Glutamatergic neuron (in vitro differentiated cells): ENCODE measurements at places on chromosomes 7 and 10. TPM values are rescaled to one million over a fixed set of nuclear protein-coding genes. Genes with fewer than 3 reads are reported as not detected.

ITPRID1 gene
- total RNA-seq = not detected

FAM25G gene
- not detected for total RNA-seq

FAM221A gene
- 23.2 TPM for total RNA-seq

MLXIPL gene
- 0.86 TPM for total RNA-seq

LRRD1 gene
- total RNA-seq = 0.15 TPM

CFAP69 gene
- 0.71 TPM for total RNA-seq

SEC61A2 gene
- 24.4 TPM for total RNA-seq

NAT16 gene
- 2.4 TPM for total RNA-seq

GRCh38 chr7:156466955-156467625, 173.5 kb upstream of the RNF32 start:
- DNase-seq = no peak
- no peak overlapping the region for H3K4me3 ChIP-seq
- H3K27ac ChIP-seq = no peak overlapping the region
- H3K27me3 ChIP-seq = peaks cover 5% of the 10 kb centered on the region

- no peaks in the 10 kb centered on the region for H3K4me1 ChIP-seq
- no peak overlapping the region for H3K27ac ChIP-seq
- DNase-seq = no peak
- no peak overlapping the region for H3K4me3 ChIP-seq
Observed at GRCh38 chr7:33145156-33145555, 15.8 kb downstream of the BBS9 start.

DNA sequence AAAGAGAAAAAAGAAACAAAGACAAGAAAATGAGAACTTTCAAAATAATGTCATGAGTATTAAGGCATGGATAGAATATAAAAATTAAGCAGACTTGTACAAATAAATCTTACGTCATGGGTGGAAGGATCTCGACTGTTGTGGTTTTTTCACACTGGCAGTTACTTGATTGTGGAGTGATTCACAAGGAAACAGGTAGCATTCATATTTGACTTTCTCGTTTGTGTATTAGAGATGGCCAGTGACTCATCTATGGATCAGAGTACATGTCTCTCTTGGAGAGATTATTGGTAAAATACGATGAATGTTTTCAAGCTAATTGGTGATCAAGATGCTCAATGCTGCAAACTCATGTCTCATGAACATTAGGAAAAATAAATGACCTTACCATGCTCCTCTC, 564.3 kb downstream of the GATA3 start:
- H3K4me1 ChIP-seq = no peaks in the 10 kb centered on the region
- no peaks in the 10 kb centered on the region for H3K36me3 ChIP-seq
- H3K4me3 ChIP-seq = no peak overlapping the region
- H3K27ac ChIP-seq = no peak overlapping the region

DNA sequence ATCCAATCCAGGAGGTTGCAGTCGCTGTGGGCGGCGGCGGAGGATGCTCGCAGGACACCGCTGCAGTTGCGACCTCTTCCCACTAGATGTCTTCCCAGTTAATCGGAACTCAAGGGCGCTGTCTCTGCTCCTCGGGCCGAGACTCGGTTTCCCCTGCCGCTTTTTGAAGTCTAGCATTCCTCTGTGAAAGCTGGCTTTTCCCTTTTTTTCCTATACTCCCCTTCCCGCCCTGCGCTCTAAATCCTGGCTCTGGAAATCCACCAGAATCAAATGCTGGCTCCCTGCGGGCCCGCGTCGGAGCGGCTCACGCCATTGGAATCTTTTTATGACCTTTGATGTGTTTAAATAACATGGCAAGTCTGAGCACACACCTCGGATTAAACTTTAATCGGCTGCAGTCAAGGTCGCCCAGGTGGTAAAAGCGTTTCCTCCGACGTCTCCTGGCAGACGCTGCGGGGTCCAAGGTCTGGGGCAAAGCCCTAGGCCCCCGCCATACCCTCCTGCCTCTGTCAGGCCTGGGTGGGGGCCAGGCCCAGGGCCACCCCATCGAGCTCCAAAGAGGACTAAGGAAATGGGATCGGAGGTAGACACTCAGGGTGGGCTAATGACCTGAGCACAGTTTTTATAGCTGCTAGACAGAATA, 10.7 kb upstream of the HOXA13 start:
- peaks cover 41% of the 10 kb centered on the region for H3K27me3 ChIP-seq
- H3K36me3 ChIP-seq = no peaks in the 10 kb centered on the region
- H3K4me1 ChIP-seq = no peaks in the 10 kb centered on the region
- H3K4me3 ChIP-seq = no peak overlapping the region
- no peak overlapping the region for H3K27ac ChIP-seq

GRCh38 chr7:2107386-2108070, 125.2 kb downstream of the MAD1L1 start:
- DNase-seq = no peak
- H3K27me3 ChIP-seq = peaks cover 25% of the 10 kb centered on the region
- peaks cover 2% of the 10 kb centered on the region for H3K36me3 ChIP-seq
- peak overlapping the region; percentile 23 for H3K4me3 ChIP-seq
- H3K4me1 ChIP-seq = peaks cover 69% of the 10 kb centered on the region

GRCh38 chr7:129531721-129532120, 29.4 kb downstream of the SMKR1 start:
- H3K36me3 ChIP-seq = no peaks in the 10 kb centered on the region
- no peak overlapping the region for H3K27ac ChIP-seq
- DNase-seq = no peak
- H3K27me3 ChIP-seq = peaks cover 4% of the 10 kb centered on the region
- no peaks in the 10 kb centered on the region for H3K4me1 ChIP-seq

GRCh38 chr7:34136698-34137097, 231.4 kb downstream of the BMPER start:
- peaks cover 4% of the 10 kb centered on the region for H3K4me1 ChIP-seq
- H3K4me3 ChIP-seq = no peak overlapping the region
- no peak overlapping the region for H3K27ac ChIP-seq
- DNase-seq = no peak
- peaks cover 1% of the 10 kb centered on the region for H3K27me3 ChIP-seq
- H3K36me3 ChIP-seq = no peaks in the 10 kb centered on the region

GRCh38 chr7:5525271-5526099, 101.9 kb upstream of the TNRC18 start:
- peaks cover 21% of the 10 kb centered on the region for H3K4me1 ChIP-seq
- peak overlapping the region; percentile 85 for H3K27ac ChIP-seq
- peak overlapping the region; percentile 99 for H3K4me3 ChIP-seq
- DNase-seq = no peak

DNA sequence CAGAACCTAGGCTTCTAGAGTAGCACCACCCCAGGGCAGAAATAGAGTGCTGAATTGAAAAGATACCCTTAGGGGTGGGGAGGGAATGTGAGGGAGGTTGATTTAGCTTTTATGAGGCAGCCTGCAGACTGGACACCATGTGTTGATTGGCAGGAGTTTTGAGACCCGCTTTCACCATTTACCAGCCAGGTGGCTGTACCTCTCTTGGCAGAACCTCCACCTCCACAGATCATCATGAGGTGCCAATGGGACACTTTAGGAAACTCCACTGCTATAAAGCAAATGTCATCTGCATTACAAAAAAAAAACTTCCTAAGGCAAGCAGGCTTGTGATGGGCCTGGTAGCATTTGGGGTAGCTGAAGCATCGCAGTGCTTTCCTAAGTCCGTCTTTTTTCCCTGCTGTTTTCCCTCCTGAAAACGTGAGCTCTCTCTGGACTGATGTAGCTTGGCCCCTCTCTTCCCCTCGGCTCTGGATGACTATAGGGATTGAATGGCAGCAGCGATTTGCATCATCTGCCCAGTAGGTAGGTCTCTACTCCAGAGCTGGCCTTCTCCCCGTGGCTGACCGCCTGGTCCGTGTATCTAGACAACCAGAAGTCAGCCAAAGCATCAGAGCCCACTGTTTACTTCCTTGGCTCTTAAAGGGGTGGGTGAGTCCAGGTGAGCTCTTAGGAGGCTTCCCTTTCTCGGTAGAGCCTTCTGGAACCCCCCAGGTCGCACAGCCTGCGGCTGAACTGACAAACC, 1.3 kb downstream of the PCBD1 start:
- peak overlapping the region; percentile 83 for H3K4me3 ChIP-seq
- DNase-seq = no peak
- H3K27me3 ChIP-seq = peaks cover 7% of the 10 kb centered on the region
- peaks cover 9% of the 10 kb centered on the region for H3K36me3 ChIP-seq

DNA sequence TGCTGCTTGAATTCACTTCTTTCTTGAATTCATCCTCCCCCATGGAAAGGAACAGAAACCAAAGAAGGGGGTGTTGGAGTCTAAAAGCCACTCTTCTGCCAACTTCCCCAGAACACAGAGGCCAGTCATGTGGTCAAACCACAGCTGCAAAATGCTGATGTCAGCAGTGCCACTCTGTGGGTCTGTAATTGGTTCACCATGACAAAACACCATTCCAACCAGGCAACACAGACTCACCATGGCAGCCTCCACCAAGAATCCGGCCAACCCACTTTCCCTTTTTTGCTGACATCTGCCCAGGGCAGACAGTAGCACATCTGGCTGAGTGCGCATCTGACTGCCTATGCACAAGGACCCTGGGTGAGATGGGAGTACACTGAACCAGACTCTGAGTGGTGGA, 16.8 kb downstream of the OSBPL3 start:
- H3K36me3 ChIP-seq = no peaks in the 10 kb centered on the region
- H3K4me1 ChIP-seq = peaks cover 58% of the 10 kb centered on the region
- H3K27ac ChIP-seq = no peak overlapping the region
- no peak for DNase-seq
- no peak overlapping the region for H3K4me3 ChIP-seq

- no peaks in the 10 kb centered on the region for H3K27me3 ChIP-seq
- H3K4me3 ChIP-seq = no peak overlapping the region
- DNase-seq = no peak
Observed at GRCh38 chr7:13827716-13828115, 161.8 kb downstream of the ETV1 start.

DNA sequence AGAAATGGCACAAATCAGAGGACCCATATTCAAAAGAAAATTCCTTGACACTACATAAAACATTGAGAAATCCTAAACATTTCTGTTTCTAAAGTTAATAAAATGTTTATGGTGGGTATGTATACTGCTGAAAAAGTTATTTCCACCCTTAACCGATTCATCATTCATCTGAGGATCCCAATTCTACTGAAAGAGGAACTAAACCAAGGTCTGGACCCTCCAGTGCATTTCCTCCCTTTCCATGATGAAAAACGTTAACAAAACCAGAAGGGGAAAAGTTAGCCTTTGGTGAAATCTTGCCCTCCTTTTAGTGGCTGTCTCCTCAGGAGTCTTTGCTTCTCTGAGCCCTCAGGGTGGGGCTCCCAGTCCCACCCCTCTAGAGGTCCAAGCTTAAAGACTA, 144.5 kb upstream of the ASAH2 start:
- H3K4me3 ChIP-seq = no peak overlapping the region
- peaks cover 3% of the 10 kb centered on the region for H3K27me3 ChIP-seq
- no peaks in the 10 kb centered on the region for H3K36me3 ChIP-seq
